Esophagus (tissue), 2 donors: ENCODE measurements at places on chromosomes 2 and 18. TPM values are rescaled to one million over a fixed set of nuclear protein-coding genes. Genes with fewer than 3 reads are reported as not detected.

Gene ZNF385B
- polyA plus RNA-seq, result 0.29 TPM

Gene KCNJ3
- under 0.01 TPM for polyA plus RNA-seq

Gene UBR3
- 9.8 TPM for polyA plus RNA-seq

Gene RBM43
- polyA plus RNA-seq, result 1.6 TPM

Gene GREB1
- 0.15 TPM for polyA plus RNA-seq

Gene LRP1B
- 0.02 TPM for polyA plus RNA-seq

Gene KIF1A
- polyA plus RNA-seq, result 0.06 TPM

Gene POTEJ
- not detected for polyA plus RNA-seq
